CD4-positive, alpha-beta memory T cell (primary cell): ENCODE measurements at places on chromosomes 16 and 17.

- no peak overlapping the region for H3K4me3 ChIP-seq
- H3K36me3 ChIP-seq: no peaks in the 10 kb centered on the region
- no peaks in the 10 kb centered on the region for H3K4me1 ChIP-seq
- H3K27me3 ChIP-seq: no peaks in the 10 kb centered on the region
- H3K27ac ChIP-seq: no peak overlapping the region
Observed at GRCh38 chr16:72434159-72434558, 262.2 kb upstream of the PMFBP1 start.

GRCh38 chr17:71402661-71403141 lies 718.1 kb upstream of the SOX9 start:
- DNase-seq: no peak
- H3K27me3 ChIP-seq: no peaks in the 10 kb centered on the region
- H3K4me1 ChIP-seq: no peaks in the 10 kb centered on the region
- H3K4me3 ChIP-seq: no peak overlapping the region

DNA sequence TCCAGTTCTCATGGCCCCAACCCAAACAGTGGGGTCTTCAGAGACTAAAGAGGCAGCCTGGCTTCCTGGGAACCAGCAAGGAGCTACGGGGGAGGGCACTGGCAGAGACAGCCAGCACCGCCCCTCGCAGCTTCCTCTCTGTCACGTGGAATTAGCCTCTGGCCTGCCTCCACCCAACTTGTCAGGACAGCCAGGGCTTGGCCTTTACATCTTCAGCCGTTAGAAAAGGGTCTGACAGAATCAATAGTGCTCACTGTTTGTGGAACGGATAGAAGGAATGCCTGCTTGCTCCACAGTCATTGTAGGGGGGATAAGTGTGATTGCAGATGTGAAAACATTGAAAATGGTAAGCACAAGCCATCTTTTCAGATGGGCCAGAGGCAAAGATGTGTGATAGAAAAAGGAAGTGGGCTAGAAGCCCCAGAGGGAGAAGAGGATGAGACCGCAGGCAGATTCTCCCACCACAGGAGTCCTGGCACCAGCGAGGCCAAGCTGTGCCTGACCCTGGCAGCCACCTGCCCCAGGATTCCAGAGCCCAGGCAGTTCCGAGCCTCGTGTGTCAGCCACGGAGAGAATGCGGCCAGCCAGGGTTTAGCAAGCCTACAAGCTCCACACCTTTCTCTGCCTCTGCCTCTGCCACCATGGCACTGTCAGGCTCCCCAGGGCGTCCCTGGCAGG lies 18.6 kb downstream of the GRIN2C start:
- no peak overlapping the region for H3K4me3 ChIP-seq
- no peaks in the 10 kb centered on the region for H3K27me3 ChIP-seq

DNA sequence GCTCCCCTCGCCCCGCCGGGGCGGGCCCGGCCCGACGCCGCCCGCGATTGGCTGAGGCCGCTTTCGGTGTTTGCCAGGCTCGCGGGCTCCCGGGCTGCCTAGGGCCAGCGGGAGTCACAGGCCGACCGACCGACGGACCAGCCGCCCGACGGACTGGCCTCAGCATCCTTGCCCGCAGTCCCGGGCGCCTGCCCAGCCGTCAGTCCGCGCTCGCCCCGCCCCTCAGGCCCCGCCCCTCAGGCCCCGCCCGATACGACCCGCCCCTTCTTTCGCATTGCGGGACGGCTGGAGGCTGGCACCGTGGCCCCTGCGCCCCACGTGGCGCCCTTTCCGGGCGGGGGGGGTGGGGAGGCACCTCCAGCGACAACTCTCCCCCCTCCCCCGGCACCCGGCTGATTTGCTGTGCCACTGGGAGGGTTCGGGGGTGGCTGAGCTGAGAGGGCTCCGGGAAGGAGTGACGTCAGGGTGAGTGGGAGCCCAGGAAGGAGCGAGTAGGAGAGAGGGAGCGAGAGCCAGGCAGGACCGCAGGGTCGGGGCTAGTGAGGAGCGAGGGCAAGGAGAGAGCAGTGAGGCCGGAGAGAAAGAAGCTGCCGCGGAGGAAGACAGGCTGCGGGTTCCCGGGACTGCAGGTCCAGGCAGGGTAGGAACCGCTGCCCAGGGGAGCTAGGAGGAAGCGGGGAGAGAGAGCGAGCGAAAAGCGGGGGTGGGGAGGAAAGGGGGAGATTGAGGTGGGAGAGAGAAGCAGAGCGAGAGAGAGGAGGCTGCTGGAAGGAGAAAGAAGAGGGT lies at the start of gene ASPHD1:
TSS of gene ASPHD1 (plus strand) at position 387 of the 786 bp plus-strand sequence. CDS start 484 bp downstream, outside the sequence.
- H3K27me3 ChIP-seq: peaks cover 10% of the 10 kb centered on the region
- peaks cover 15% of the 10 kb centered on the region for H3K4me1 ChIP-seq
- no peaks in the 10 kb centered on the region for H3K36me3 ChIP-seq
- no peak within 1 kb of the TSS for H3K27ac ChIP-seq
- peak within 1 kb of the TSS; percentile 45 for H3K4me3 ChIP-seq
- DNase-seq: peak; percentile 74

DNA sequence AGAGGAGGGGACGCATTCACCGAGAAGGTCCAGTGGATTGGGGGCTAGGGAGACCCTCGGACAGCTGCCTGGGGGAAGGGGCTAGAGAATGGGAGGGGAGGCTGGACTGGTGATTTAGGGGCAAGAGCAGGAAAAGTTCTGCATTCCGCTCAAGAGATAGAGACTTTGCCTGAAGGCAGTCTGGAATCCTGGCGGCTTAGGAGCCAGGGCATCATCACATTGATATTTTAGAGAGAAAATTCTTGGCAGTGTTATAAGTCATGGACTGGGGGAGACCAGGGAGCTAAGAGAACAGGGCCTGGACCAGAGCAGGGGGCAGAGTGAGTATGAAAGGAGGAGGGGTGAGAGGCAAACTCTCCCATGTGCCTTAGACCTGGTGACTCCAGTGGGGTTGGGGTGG lies 35.8 kb downstream of the MSI2 start:
- H3K27me3 ChIP-seq: no peaks in the 10 kb centered on the region
- DNase-seq: no peak
- H3K36me3 ChIP-seq: no peaks in the 10 kb centered on the region
- no peak overlapping the region for H3K4me3 ChIP-seq

- H3K4me1 ChIP-seq: no peaks in the 10 kb centered on the region
- H3K27me3 ChIP-seq: no peaks in the 10 kb centered on the region
- H3K36me3 ChIP-seq: no peaks in the 10 kb centered on the region
- H3K27ac ChIP-seq: no peak overlapping the region
- DNase-seq: no peak
Observed at GRCh38 chr17:45940826-45941225, 46.5 kb downstream of the MAPT start.

DNA sequence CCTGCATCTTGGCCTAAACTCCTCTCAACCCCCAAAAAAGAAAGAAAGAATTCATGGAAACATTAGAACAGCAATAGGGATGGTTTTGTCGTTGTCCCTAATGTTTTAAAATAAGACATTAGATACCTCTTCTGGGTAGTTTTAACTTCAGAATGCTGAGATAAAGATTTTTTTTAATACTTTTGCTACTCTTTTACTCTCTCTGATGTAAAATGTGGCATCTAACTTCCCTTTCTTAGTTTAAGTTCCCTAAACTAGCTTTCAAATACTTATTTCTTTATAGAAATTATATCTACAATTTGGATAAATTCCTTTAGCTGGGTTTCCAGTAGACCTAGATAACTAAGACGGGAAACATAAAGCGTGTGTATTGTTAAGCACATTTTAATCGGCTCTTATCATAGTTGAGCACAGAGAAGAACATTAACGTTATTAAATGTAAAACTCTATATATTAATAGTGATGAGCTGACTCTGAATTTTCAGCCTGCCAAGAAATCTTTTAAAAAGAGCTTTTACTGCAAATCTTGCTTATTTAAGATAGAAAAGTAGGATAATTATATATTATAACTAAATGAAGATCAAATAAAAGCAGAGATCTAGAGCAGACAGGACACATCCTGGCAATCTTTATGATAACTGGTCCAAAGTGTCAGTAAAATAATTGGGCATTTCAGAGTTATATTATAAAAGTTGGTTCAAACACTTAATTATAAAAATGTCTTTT lies 183.2 kb downstream of the CYB561 start:
- H3K4me3 ChIP-seq: no peak overlapping the region
- H3K4me1 ChIP-seq: no peaks in the 10 kb centered on the region
- no peak for DNase-seq
- H3K36me3 ChIP-seq: no peaks in the 10 kb centered on the region

GRCh38 chr16:86525696-86526095 lies 15.4 kb downstream of the FOXF1 start:
- no peak for DNase-seq
- H3K36me3 ChIP-seq: no peaks in the 10 kb centered on the region
- H3K27ac ChIP-seq: no peak overlapping the region

- no peaks in the 10 kb centered on the region for H3K4me1 ChIP-seq
- H3K4me3 ChIP-seq: no peak overlapping the region
- DNase-seq: no peak
Observed at GRCh38 chr17:74806334-74806733, 30.2 kb upstream of the NAT9 start.

DNA sequence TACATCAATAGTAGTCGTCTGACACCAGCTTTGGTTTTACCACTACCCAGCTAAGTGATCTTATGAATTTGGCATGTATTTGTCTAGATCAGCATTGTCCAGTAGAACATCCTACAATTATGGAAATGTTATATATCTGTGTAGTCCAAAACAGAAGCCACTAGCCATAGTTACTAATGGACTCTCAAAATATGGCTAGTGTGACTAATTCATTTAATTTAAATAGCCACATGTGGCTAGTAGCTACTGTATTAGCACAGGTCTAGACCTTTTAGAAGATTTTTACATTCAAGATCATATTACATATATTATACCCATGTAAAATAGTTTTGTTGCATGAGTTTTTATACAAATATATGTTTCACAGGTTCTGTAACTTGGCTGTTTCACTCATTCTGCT lies 27.0 kb upstream of the NFAT5 start:
- no peak for DNase-seq
- H3K4me3 ChIP-seq: no peak overlapping the region
- no peaks in the 10 kb centered on the region for H3K36me3 ChIP-seq
- no peaks in the 10 kb centered on the region for H3K27me3 ChIP-seq
- no peaks in the 10 kb centered on the region for H3K4me1 ChIP-seq
- no peak overlapping the region for H3K27ac ChIP-seq

DNA sequence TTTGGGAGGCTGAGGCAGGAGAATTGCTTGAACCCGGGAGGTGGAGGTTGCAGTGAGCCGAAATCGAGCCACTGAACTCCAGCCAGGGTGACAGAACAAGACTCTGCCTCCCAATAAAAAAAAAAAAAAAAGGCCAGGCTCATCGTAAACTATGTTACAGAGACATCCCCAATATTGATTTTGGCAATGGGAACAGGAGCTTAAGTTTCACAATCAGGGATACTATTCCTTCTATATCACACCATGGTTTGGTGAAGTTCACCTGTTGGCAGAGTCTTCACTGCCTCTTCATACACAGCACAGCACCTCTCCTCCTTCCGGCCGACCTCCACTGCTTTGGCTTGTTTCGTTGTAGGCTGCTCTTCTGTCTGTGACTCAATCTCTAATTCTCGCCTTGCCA lies 21.2 kb downstream of the UTP6 start:
- no peak overlapping the region for H3K4me3 ChIP-seq
- no peak for DNase-seq
- H3K4me1 ChIP-seq: no peaks in the 10 kb centered on the region
- H3K27ac ChIP-seq: no peak overlapping the region

DNA sequence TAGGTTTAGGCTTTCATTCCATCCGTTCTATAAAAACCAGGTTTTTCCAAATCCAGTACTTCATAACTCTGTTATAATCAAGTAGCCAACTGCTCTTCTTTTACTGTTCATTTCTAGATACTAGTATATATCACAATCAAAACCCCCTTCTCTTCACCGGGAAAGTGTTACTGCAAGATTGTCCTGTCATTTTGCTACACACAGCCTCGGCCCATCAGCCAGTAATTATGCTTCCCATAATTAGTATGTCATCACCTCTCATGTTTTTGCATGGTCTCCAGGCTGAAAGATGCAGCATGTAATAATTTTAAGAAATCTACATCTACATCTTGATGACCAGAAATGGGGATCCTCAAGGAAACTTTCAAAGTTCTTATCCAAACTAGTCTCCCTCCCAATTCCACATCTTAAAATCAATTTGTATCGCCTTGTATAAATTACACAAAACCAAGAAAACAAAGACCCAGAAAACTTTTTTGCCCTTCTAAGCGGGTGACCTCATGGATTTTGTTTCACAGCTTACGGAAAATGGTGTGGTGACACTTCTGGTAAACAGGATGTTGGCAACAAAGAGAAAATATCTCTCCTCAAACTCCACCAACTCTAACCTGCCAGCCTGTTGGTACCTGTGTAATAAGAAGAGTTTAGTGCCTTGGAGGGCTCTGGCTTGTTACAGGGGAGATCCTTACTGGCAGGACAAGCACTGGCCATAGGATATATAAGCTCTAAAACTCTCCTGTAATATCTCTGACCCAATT lies 9.3 kb downstream of the TACO1 start:
- DNase-seq: peak; percentile 45
- peaks cover 26% of the 10 kb centered on the region for H3K36me3 ChIP-seq
- peaks cover 36% of the 10 kb centered on the region for H3K4me1 ChIP-seq
- H3K27me3 ChIP-seq: no peaks in the 10 kb centered on the region
- peak overlapping the region; percentile 1 for H3K27ac ChIP-seq

GRCh38 chr16:52256310-52257078 lies 290.4 kb downstream of the TOX3 start:
- H3K4me3 ChIP-seq: no peak overlapping the region
- H3K27ac ChIP-seq: no peak overlapping the region
- H3K27me3 ChIP-seq: no peaks in the 10 kb centered on the region
- H3K4me1 ChIP-seq: no peaks in the 10 kb centered on the region
- DNase-seq: no peak
- H3K36me3 ChIP-seq: no peaks in the 10 kb centered on the region

DNA sequence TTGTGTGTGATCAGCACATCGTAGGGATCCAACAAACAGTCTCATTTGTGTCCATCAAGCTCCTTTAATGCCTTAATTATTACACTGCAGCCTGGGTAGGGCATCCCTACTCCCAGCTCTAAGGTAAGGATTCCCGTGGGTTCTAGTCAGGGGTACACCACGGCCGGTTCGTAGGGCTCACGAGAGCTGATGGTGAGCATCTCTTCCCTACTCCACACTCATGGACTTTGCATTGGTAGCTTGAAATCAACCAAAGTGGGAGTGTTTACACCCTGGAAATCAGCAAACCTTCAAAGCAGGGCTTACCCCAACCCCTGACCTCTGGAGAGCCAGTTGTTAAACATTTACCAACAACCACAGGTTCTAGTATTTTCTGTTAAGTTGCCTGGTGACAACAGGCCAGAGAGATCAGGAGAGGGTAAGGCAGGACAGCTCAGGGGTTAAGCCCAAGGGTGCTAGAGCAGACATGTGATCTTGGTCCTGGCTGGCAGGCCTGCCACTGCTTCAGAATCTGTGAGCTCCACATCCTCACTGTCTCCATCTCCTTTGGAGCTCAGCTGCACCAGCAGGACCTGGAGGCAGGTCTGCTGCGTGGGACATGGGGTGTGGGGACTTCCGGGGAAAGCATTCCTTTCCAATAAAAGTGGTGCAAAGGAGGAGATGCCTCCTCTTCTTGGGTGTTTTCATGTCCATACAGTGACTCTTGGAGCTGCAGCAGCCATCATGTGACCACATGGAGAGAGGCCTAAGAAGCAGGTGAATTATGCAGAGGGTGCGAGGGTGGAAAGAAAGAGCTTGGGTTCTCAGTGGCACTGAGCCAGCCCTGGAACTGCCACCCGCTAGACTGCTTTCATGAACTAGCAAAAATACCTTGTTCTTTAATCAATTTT lies 36.1 kb upstream of the ZCCHC14 start:
- H3K27ac ChIP-seq: no peak overlapping the region
- DNase-seq: no peak
- H3K36me3 ChIP-seq: no peaks in the 10 kb centered on the region
- no peaks in the 10 kb centered on the region for H3K4me1 ChIP-seq

GRCh38 chr16:49337814-49338350 lies 35.7 kb upstream of the C16orf78 start:
- H3K4me1 ChIP-seq: no peaks in the 10 kb centered on the region
- H3K36me3 ChIP-seq: no peaks in the 10 kb centered on the region
- no peak overlapping the region for H3K4me3 ChIP-seq
- DNase-seq: no peak
- no peak overlapping the region for H3K27ac ChIP-seq
